ENCODE measurements at places on chromosomes 3 and 15. TPM values are rescaled to one million over a fixed set of nuclear protein-coding genes. Genes with fewer than 3 reads are reported as not detected.

DNA sequence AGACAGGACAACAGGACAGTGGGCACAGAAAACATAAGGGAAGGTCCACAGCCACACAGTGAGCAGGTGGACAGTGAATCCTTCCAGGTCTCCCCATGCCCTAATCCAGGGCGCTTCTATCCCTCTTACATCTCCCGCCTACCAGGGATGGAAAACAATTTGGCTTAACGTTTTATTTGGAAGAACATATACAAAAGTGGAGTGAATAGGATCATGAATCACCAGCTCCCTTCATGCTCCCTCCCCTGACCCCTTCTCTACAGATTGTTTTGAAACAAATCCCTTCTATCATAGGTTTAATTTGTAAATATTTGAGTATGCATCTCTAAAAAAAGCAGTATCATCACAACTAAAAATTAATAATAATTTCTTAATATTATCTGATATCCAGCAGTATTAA is 52.5 kb downstream of the CLDN11 start:
- H3K4me3 ChIP-seq = no peak overlapping the region
- no peaks in the 10 kb centered on the region for H3K36me3 ChIP-seq
- no peaks in the 10 kb centered on the region for H3K4me1 ChIP-seq
- peaks cover 4% of the 10 kb centered on the region for H3K27me3 ChIP-seq
- DNase-seq = no peak
- H3K27ac ChIP-seq = no peak overlapping the region

AGTR1 gene
- not detected for polyA plus RNA-seq

PGBD4 gene
- polyA plus RNA-seq = 0.90 TPM

GRCh38 chr15:70823196-70823595 is 30.8 kb downstream of the LARP6 start:
- DNase-seq = no peak
- no peak overlapping the region for H3K27ac ChIP-seq
- no peaks in the 10 kb centered on the region for H3K4me1 ChIP-seq
- peaks cover 1% of the 10 kb centered on the region for H3K27me3 ChIP-seq

DNA sequence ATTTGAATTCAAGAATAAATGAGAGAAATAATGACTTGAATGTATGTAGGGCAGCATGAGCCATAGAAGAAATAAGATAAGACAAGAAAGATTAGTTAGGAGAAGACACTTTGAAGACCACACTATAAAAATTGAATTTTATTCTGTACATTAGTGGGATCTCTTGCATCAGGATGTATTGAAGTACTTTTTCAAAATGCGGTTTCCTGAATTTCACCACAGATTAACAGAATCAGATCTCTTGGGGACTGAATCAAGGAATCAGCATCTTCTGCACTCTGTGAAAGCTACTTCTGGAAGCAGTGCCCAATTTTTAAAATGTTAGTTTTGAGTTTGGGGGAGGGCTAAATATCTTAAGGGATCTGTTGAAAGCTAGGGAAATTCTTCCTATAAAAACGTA is 763.9 kb upstream of the GOLIM4 start:
- H3K36me3 ChIP-seq = no peaks in the 10 kb centered on the region
- no peak for DNase-seq
- no peaks in the 10 kb centered on the region for H3K27me3 ChIP-seq
- no peak overlapping the region for H3K4me3 ChIP-seq
- no peak overlapping the region for H3K27ac ChIP-seq

HYAL1 gene
- polyA plus RNA-seq = not detected

DNA sequence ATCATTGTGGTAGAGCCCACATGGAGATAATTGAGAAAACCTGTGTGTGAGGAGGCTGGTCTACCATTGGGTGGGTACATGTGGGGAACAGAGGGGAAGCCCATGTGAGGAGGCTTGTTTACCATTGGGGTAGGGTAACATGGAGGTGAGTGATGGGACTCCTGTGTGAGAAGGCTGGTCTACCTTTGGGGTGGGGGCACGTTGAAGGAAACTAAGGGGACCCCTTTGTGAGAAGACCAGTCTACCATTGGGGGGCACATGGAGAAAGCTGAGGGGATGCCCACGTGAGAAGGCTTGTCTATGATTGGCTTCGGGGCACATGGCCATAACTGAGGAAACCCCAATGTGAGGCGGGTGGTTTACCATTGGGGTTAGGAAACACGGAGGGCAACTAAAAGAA is 158.5 kb downstream of the FBLN2 start:
- H3K36me3 ChIP-seq = no peaks in the 10 kb centered on the region
- H3K27ac ChIP-seq = no peak overlapping the region
- DNase-seq = no peak
- no peak overlapping the region for H3K4me3 ChIP-seq
